HepG2 (cell line): ENCODE measurements at places on chromosomes 13 and 19.

GRCh38 chr19:11356676-11357550, 1.7 kb downstream of the PLPPR2 start:
- no peak for DNase-seq

DNA sequence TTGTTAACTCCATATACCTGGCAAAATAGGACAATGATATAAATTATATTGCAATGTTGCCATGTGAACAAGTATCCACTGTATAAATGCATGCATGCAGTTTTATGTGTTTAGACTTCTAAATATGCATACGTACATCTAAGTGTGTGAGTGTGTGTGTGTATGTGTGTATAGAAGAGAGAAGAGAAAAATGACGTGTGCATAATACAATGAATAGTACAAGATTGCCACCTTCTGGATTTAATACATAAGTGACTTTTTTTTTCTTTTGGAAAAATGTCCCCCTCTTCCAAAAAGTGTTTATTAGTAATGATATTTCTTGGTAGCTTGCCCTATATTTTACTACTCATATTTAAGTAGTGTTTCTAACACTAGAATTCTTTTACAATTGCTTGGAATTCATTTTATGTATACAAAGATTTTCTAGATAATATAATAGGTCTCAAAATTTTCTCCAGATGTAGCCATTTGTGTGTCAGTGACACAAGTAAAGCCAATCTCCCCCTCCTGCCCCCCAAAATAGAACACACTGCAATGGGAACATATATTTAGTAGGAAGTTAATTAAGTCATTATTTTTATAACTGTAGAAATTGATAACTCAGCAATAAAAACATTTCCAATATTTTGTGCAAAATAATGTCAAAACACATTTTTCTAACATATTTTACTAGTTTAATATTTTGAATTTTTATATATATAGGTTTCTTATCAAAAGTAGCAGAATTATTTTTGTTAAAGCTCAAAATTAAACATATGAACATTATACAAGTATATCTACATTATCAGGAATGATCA, 783.3 kb upstream of the ATXN8OS start:
- peak; percentile 3 for DNase-seq

DNA sequence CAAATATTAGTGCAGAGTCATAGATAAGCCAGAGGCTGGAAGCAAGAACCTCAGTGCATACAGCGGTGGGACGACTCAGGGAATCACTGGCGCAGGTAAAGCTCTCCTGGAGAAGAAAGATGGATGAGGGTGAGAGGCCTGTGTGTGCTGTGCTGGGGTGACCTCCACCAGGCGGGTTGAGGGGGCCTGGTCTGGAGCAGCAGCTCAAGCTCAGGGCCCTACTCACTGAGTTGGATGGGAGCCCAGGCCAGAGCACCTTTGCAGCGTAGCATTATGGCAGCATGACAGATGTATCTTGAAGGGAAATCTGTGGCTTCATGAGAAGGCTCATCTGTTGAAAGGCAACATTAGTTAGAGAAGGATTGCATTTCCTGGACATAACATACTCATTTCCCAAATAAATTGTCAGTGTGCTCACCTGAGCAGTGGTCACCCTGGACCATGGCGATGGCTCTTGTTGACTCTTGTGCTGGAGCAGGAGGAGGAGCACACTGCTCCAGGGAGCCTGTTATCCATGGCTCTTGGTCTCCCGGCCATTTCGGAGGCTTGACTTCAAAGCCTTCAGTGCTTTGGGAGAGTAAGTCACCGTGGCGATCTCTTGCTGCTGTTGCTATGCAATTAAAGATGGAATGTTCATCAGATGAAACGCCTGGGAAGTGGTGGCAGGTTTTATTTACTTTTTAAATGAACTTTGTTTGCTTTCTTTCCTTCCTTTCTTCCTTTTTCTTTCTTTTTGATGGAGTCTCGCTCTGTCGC, 25.0 kb downstream of the HNRNPM start:
- DNase-seq, result no peak

DNA sequence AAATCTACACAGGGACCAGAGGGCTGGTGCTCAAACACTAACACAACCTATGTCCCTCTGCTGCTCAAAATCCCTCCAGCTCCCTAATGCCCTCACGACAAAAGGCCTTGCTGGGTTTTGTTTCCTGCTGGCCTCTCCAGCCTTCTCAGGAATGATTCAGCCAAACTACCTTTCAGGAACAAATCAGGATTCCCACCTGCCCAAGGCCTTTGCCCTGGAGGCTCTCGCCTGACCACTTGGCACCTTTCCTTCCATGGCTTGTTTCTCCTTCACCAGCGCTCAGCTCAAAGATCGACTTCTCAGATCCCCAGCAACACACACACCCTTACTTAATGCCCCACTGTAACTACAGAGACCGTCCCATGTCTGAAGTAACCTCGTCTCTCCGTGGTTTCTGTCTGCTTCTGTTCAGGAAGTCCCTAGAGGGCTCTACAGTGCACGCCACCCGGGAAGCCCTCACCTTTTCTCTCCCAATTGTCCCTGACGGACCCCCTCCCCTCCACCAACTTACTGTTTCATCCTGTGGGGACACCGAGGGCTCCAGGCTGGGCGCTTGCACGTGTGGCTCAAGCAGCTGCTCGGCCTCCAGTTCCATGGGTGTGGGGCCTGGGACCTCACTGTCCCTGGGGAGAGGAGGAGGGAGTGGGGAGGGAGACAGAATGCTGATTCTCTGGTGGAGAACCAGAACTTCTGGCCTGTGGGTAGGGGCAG, 3.2 kb upstream of the SIX5 start:
- no peak for DNase-seq

GRCh38 chr13:30907121-30907861, 1.2 kb downstream of the MEDAG start:
- DNase-seq, result peak; percentile 6

GRCh38 chr13:110499621-110500281, 61.8 kb downstream of the RAB20 start:
- no peak for DNase-seq

DNA sequence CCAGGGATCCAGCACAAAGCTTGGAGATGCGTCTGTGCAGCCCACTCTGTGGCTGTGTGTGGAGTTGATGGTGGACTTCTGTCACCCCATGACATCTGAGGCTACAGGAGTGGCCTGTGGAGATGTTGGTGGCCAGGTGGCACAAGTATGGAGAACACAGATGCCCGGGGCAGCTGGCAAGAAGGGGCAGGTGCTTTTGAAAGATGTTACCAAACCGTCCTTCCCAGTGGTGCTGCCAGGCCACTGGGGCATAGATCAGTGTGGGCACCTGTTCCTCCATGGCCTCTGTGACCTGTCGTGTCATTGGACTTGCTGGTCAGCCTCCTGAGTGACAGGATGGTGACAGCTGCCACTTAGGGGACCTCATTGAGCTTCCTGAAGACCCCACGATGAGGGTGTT, 36.2 kb downstream of the KDM4B start:
- no peak for DNase-seq

DNA sequence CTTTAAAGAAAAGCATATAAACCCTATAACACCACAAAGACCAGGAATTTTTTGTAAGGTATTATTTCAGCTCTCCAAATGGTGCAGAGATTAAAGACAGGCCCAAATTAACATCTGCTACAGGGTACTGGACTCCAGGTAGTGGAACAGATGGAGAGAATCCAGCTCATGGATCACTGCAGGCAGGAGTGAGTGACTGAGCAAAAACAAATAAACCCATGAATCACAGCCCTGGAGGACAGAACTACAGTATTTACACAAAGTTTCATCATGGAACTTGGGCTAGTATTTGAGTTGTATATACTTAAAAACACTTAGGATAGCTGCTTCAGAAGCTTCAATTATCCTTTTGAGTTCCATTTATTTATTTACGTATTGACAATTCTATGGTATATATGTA, 132.8 kb upstream of the SPRY2 start:
- DNase-seq, result peak; percentile 28

DNA sequence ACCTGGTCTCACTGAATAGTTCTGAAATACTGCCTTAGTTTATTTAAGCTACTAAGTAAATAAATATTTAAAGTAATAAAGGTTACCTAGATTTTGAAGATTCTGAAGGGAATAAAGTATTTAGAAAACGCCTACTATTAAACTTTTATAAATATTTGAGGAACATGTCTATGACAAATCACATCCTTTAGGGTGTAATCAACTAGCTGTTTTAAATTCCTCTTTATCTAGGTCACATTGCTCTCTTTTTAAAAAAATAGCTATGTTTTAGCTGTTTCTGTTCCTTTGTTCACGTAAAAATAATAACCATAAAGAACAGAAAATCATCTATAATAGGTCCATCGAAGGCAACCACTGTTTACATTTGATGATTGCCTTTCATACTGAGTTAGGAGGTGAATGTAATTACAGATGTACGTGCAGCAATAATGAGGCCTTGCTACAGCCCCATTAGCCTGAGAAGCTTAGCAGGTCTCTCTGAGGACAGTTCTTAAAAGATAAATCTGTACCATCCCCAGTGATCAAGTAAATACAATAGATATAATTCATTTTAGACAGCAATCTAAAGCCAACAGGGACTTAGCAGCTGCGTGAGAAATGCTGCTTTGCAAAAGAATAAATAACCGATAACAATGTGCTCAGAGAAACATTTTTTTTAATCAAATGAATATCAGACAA, 449.5 kb downstream of the LIG4 start:
- no peak for DNase-seq

- no peak for DNase-seq
Observed at GRCh38 chr19:20325151-20325550, 158.1 kb downstream of the ZNF486 start.

GRCh38 chr19:35249848-35250711, 1.3 kb downstream of the LSR start:
- no peak for DNase-seq

DNA sequence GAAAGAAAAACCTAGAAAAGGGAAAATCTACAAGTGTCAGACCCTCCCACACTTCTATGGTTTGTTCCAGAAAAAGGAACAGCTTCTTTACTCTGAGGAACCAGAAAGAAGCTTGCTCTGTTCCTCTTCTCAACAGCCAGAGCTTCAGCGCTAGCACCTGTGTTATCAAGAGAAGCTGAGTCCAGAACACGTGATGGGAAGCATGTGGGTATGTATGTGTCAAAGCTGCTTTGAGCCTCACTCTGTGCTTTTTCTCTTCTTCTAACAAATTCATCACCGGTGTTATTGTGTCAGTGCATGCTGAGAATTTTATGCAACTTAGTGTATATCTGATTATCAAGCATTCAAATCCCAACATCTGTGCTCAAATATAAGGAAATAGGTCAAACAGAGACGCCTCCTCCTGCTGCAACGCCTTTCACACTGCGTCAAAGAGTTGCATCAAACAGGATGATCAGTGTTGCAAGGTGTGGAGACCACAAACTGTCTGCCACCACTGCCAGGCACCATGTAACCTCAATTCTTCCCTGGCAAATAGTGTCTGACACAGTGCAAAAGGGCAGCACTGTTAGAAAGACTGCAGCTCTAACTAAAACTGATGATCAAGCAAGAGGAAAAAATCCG, 83.9 kb downstream of the LRRC63 start:
- DNase-seq, result no peak

DNA sequence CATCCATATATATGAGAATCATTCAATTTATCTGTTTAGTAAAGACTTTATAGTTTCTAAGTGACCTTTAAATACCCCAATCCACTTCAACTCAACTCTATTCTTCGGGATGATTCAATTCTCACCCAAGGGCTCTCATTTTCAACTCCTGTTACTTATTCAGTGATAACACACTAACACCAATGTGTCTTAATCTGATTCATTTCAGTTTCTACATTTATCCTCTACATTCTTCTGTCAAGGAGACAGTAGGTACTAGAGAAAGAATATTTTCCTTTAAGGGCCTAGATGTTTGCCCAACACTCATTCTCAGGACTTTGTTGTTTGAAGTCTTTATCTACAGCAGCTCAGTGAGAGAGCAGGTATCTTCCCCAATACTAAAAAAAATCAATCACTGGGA, 7.1 kb downstream of the ARGLU1 start:
- DNase-seq, result no peak

GRCh38 chr13:35557475-35557874, 81.0 kb upstream of the MAB21L1 start:
- DNase-seq, result no peak

DNA sequence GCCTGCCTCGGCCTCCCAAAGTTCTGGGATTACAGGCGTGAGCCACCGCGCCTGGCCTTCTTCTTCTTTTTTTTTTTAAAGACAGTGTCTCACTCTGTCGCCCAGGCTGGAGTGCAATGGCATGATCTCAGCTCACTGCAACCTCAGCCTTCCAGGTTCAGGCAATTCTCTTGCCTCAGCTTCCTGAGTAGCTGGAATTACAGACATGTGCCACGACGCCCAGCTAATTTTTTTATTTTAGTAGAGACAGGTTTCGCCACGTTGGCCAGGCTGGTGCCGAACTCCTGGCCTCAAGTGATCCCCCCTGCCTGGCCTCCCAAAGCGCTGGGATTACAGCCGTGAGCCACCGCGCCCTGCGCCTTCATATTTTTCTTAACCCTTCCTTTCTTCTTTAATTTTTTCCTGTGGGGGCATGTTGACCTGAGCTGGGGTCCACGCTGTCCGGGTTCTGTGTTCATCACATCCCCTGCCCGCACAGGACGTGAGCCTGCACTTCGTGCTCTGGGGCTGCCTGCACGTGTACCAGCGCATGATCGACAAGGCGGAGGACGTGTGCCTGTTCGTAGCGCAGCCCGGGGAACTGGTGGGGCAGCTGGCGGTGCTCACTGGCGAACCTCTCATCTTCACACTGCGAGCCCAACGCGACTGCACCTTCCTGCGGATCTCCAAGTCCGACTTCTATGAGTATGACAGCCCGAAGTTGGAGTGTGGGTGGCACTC, 14.1 kb downstream of the PNPLA6 start:
- no peak for DNase-seq

- DNase-seq, result no peak
Observed at GRCh38 chr13:74450964-74451363, 316.8 kb upstream of the KLF12 start.

GRCh38 chr13:99159331-99160061, 41.2 kb upstream of the UBAC2 start:
- no peak for DNase-seq

DNA sequence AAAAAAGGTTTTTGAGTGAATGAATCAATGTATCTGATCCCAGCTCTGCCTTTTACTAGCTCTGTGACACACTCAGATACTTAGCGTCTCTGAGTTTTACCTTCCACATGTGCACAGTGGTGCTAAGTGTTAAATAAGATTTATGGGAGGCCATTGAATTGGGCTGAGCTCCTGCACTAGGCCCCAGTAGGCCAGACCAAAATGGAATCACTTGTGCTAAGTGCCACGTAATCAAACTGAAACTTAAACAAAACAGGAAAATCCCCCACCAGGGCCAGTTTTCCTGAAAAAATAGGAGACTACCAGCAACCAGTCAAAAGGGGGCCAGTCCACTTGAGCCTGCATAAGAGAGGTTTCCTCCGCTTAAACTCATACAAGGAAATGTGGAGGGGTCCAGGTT, 40.9 kb downstream of the GJA3 start:
- DNase-seq, result no peak

DNA sequence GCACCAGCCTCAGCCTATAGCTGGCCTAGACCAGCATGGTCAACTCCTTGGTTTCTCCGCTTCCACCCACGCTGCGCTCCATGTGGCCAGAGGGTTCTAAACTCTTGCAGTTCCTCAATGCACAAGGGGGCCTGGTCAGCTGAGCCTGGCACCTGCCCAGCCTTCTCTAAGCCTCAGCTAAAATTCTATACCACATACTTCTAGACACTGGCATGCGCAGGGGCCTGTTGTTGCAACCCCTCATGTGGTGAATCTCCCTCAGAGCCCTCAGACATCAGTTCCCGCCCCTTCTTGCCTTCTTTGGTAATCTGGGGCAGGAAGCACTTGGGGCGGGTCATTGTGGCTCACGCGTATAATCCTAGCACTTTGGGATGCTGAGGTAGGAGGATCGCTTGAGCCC, 19.7 kb upstream of the LDLR start:
- DNase-seq, result no peak
